ENCODE measurements at places on chromosomes 12 and 14. TPM values are rescaled to one million over a fixed set of nuclear protein-coding genes. Genes with fewer than 3 reads are reported as not detected.

The RDH5 gene
- total RNA-seq, result 15.5 TPM

The FRMD6 gene
- total RNA-seq, result 27.3 TPM

The SERPINA1 gene
- 556 TPM for total RNA-seq

The CMA1 gene
- not detected for total RNA-seq

The ZNF385A gene
- total RNA-seq, result 22.2 TPM

The RNASE3 gene
- 2.7 TPM for total RNA-seq

The ERP27 gene
- total RNA-seq, result 3.9 TPM

The HOXC6 gene
- total RNA-seq, result 0.40 TPM

The FAM222A gene
- 26.1 TPM for total RNA-seq

The AKAP6 gene
- total RNA-seq, result 9.3 TPM

The AHNAK2 gene
- total RNA-seq, result 0.95 TPM

The MYO1A gene
- 0.20 TPM for total RNA-seq

The DHH gene
- 0.79 TPM for total RNA-seq
